Osteocyte (in vitro differentiated cells): ENCODE measurements at places on chromosomes 11 and 22. TPM values are rescaled to one million over a fixed set of nuclear protein-coding genes. Genes with fewer than 3 reads are reported as not detected.

GRCh38 chr22:46731246-46732040 lies 6.6 kb downstream of the CERK start:
- no peak for DNase-seq

The RIC3 gene
- not detected in 2 replicates for total RNA-seq

The NUP50 gene
- 44.1 and 48.3 TPM in 2 replicates for total RNA-seq

The MYBPC3 gene
- not detected in 2 replicates for total RNA-seq

DNA sequence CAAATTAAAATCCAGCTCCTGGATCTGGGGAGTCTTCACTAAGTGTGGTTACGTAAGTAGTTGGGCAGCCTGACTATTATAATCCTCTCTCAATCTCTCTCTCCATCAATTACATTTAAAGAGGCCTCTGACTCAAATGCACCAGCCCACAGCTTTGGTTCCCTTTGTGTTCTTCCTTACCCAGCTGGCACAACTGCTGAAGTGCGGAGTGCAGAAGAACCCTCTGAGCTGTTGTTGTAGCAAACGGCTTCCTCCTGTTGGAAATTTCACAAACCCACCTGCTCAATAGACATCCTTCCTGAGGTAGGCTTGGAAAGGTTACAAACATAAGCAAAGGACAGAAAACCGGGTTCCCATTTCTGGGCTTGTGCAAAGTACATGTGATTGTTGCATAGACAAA lies 17.0 kb upstream of the SORL1 start:
- no peak for DNase-seq
